ENCODE measurements at places on chromosomes 16 and 17.

GRCh38 chr16:68893710-68894705, 50.7 kb downstream of the TANGO6 start:
- DNase-seq, result no peak

DNA sequence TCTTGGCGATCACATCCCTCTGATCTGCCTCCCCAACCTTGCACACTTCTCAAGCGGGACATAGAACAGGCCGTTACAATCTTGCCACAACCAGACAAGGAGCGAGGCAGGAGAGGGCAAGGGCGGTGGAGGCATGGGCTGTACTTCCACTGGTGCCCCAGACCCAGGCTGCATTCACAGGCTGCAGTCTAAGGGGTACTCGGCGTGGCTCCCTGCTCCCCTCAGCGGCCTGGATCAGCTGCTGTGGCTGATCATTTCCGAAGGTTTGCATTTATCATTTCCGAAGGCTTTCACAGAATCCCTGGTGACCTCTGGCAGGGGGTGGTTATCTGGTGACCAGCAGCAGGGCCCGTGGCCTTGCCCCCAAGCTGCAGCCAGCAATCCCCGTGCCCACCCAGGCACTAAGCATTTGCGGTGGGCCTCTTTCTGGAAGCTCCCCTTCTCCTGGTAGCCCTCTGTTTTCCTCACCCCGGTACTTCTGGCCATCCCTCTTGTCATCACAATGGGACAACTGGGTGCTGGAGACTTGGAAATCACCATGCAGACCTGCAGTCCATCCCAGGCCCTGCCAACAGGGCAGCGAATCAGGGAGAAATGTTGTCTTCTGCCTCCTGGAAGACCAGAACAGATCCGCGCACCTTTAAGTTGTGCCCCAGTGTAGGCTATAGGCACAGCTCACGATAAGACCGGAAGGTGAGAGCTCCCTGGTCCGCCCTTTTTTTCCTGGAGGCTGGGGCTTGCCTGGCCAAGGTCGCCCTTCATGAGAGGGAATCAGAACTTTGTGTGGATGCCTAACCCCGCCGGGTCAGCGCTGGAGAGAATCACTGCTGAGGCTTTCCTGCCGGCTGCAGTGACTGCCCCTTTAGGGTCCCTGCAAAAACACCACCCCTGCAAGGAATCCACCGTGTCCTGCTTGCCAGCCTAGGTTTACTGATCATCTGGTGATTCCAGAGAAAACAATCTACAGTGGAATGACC, 1739.1 kb downstream of the TP53TG3F start:
- no peak for DNase-seq

- DNase-seq, result no peak
These were observed 5.0 kb upstream of the FADS6 start for GRCh38 chr17:74898376-74898946.

DNA sequence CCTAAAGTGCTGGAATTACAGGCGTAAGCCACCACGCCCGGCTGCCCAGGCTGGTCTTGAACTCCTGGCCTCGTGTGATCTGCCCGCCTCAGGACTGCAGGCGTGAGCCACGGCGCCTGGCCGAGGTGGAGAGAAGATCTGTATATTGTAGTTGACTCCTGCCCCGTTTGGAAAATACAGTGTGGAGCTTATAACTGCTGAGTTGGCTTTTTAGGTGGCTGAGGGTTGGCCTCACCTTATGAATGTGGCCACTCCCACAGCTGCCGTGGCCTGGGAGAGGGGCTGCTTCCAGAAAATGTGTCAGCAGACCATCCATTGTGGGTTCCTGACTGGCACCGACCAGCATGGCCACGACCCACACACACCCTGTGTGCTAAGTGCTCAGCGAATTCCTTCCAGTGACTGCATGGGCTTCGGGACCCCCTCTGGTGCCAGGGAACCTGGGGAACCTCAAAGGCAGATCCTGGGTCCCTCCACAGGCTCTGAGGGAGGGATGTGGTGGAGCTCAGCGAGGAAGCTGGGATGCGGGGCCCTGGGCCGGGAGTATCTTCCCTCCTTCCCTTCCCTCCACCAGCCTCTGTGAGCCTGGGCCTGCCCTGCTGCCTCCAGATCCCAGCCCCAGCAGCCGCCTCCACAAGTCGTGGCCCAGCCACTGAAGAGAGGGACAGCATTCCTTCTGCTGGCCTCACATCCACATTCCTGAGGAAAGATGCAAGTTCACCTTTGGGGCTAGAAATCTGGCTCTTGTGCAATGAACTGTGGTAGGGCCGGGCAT, 10.9 kb upstream of the RAB11FIP3 start:
- DNase-seq, result no peak

DNA sequence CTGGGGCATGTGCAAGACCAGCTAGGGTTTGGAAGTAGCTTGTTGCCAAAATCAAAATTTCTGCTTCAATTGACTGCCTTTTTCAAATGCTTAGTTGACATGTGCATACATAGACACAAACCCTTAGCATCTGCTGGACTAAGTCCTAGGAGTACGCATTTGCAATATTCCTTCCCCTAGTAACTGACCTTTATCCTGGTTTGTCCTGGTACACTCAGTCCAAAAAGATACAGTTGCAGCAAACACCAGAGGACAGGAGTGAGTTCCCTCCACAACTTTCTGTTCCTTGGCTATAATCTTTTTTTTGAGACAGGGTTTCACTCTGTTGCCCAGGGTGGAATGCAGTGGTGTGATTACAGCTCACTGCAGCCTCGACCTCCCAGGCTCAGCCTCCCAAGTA, 290.2 kb upstream of the ERCC4 start:
- no peak for DNase-seq
